ENCODE measurements at places on chromosomes 7 and 10. TPM values are rescaled to one million over a fixed set of nuclear protein-coding genes. Genes with fewer than 3 reads are reported as not detected.

DNA sequence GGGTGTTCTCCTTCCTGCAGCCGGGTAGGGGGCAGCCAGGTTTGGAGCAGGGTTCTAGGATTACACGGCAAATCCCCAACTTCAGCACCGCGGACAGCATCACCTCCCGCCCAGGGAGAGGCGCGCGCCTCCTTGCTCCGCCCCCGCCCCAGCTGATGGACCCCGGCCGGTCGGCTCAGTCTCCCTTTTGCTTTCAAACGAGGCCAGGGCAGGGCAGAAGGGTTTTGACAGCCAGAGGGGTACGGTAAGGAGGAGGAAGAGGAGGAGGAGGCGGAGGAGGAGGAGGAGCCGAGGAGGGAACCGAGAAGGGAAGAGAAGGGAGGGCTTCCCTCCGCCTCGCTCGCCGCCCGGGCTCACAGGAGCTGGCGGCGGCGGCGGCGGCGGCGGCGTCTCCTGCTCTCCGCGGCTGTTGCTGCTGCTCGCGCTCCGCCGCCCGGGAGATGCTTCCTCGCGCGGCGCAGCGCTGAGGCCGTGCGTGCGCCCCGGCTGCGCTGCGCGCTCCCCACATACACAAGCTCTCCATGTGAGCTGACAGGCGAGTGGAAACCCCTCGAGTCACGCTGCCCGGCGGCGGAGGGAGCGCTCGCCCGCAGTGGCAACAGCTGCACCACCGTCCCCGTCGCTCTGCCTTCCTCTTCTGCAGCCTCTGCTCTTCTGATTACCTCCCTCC, 615 bp upstream of the CNTNAP2 start:
- no peak for DNase-seq

- no peak for DNase-seq
Measured at GRCh38 chr10:89238956-89239644, 12.5 kb downstream of the LIPA start.

The ZNF248 gene
- polyA plus RNA-seq: 4.8 TPM

DNA sequence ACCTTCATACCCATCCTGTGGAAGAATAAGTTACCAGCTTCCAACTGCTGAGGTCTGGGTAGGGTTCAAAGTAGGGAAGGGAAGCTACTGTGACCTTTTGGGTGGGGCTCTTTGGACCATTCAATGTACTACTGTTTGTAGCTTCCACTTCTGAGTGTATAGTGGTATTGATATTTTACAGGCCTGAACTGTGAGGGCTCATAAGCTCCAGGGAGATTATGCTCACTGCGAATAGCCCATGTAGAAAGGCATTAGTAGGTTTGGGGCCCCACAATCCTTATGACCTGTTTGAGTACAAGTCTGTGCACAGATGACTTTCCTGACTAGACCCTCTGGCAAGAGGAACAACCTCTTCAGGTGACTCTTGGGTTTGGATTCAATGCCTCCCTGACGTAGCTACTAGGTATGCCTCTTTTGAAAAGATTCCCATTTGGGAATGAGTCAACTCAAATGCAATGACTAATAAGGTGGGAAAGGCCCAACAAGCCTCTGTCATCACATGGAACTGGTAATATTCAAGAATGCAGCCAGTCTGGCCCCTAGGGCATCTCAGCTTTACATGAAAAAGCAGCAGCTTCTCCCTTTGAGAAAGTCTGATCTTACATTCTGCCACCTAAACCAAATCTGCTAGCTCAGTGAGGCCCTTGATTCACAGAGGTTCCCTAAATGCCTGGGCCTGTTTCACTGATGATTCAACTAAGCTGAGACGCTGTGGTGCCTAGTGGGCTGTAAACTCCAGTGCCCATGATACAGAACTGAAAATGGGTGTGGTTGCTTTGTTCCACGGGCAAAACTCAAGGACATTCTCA, 79.8 kb downstream of the ABI1 start:
- DNase-seq: peak; percentile 57

GRCh38 chr10:22505911-22506685, 160.8 kb downstream of the SPAG6 start:
- peak; percentile 48 for DNase-seq

- no peak for DNase-seq
Measured at GRCh38 chr10:111335826-111336225, 259.0 kb downstream of the ADRA2A start.

The HMX2 gene
- polyA plus RNA-seq: not detected

GRCh38 chr7:37201003-37201875, 247.4 kb downstream of the ELMO1 start:
- DNase-seq: peak; percentile 6

Measured in naive B cell (primary cell).